ENCODE measurements at places on chromosomes 7 and 10. TPM values are rescaled to one million over a fixed set of nuclear protein-coding genes. Genes with fewer than 3 reads are reported as not detected.
A peak's percentile ranks its signal among the peaks of the same experiment; 100 is the strongest.

- DNase-seq = peak; percentile 40
Observed at GRCh38 chr7:27201580-27202017, 1.7 kb upstream of the HOXA13 start.

DNA sequence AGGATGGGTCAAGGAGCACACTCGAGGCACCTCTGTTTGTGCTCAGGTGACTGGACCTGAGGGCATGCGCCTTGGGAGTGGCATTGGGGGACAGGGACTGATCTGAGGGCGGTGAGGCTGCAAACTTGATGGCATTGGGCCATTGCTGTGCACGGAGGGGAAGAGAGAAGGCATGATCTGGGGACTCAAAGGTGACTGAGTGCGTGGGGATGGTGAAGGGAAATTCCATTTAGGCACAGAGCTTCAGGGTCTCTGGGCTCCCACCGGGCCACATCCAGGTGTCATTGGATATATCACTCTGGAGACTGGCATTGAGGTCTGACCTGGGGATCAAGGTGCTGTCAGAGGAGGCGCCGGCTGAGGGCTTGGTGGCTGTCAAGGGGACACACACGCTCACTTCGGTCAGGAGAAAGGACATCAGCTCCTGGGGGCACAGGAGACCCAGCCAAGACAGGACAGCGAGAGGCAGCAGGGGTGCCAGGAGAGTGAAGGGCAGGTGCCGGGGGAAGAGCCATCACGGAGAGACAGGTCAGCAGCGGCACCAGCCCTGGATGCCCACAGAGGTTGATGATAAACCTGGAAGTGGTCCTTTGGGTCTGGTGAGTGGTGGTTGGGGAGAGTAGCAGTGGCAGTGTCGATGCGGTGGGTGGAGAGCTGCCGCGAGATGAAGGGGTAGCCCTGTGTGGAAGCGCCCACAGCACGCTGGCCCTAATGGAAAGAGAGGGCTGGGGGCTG lies 5.5 kb downstream of the ADCK2 start:
- DNase-seq = no peak

DNA sequence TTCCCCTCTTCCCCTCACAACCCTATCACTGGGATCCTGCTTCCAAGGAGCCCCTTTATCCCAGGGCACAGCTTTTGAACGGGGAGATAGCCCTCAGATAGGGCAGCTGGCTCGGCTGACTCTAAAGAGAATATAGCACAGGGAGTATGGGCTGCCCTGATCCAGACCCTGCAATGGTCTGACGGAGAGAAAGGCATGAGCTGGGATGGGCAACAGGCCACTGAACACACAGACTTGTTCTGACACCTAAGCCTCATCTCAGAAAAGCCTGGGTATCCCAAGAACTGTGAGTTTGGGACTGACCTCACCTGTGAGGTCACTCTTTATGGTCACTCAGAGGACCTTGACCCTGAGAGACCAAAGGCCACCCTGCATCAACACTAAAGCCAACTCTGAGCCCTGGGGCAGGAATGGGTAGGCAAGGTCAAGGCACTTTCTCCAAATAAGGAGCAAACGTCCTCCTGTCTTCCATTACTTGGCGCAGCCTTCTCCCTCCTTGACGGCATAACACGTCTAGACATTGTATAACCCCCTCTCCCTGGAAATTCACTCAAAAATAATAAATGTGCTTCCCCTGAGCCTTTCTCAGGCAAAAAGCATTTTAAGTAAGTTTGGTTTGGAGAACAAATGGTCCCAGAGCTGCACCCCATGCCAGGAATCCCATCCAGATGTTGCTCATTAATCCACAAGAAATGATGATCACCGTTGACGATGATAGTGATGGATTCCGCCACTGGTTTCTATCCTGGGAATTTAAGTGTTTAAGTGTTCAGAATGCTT lies 8.2 kb upstream of the LRRC18 start:
- no peak for DNase-seq

STEAP2 gene
- 4.7 TPM for total RNA-seq

GRCh38 chr7:2139004-2139699 lies 93.6 kb downstream of the MAD1L1 start:
- DNase-seq = no peak
